AG08396 (cell line): ENCODE measurements at places on chromosomes 12 and 14.

DNA sequence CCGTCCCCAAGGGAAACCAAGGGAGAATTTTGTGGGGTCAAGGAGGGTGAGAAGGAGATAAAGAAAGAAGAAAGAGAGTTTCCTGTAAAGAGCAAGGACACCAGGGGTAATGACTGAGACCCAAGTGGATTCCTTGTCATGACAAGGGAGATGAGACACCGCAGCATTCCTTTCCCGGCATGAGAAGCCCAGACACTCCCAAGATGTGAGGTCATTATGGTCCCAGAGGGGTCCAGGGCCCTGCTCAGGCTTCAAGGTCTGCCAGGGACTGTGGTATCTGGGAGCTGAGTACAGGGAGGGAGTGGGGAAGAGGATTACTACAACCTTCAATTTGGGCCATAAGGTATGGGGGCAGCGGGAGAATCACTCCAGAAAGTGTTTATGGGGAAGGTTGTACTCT is 58.1 kb downstream of the SPTB start:
- DNase-seq: no peak

- DNase-seq: no peak
Measured at GRCh38 chr14:96574633-96575632, 72.8 kb downstream of the PAPOLA start.

GRCh38 chr12:43883311-43883710 is 47.4 kb downstream of the TMEM117 start:
- DNase-seq: no peak

- DNase-seq: peak; percentile 32
Measured at GRCh38 chr12:66397574-66398290, 95.4 kb downstream of the HELB start.

GRCh38 chr12:109421355-109422087 is 55.6 kb downstream of the KCTD10 start:
- no peak for DNase-seq

GRCh38 chr14:20781803-20782202 is 735 bp downstream of the RNASE6 start:
- no peak for DNase-seq

GRCh38 chr14:50350975-50351374 is 38.9 kb downstream of the DMAC2L start:
- DNase-seq: no peak

GRCh38 chr12:9043766-9044165 is 54.4 kb downstream of the KLRG1 start:
- no peak for DNase-seq

DNA sequence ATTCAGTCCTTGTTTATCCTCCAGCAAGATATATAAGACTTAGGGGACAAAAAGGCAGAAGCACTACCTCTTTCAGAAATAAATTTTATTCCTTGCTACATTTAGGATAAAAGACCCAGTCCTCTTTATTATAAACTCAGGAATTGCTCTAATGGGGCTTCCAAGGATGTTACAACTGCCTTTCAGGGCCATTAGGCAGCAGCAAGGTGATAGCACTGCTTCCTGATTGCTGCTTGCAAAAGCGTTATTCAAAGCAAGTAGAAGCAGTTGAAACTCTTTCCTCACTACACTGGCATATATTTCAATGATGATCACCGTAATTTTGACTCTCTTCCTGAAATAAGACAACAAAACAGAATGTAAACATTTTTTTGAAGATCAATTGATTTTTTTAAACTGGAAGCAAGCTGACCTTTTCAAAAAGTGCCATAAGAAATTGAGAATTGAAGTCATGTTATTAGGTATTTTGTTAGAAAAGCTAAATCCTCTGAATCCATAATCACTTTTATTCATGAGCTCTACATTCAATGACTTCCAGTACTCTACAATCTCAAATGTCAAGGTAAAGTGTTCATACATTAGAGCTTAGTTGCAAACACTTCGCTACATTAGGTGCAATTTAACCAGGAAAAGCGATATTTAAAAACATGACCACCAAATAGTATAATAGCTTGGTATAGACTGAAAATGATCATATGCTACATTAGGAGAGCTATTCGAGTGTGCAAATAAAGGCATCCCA is 233.4 kb upstream of the SYT10 start:
- DNase-seq: no peak

DNA sequence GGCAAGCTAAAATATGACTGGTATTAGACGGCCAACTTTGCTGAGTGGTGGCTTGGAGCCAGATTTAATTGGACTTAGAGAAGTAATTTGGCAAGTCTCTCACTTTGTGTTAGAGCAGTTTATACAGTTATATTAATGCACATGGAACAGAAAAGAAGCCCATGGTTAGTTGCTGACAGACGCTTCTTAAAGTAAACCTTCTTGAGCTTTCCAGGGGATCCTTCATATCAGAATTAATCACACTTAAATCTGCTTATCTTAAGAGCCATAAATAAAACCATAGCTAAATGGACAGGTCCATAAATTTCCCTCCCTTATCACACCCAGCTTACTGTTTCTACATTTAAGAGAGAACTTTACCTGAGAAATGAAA is 9.6 kb downstream of the GSG1 start:
- DNase-seq: no peak

GRCh38 chr12:53825246-53826081 is 73.7 kb upstream of the CISTR start:
- peak; percentile 53 for DNase-seq

GRCh38 chr12:71748081-71748850 is 6.4 kb upstream of the RAB21 start:
- DNase-seq: no peak

- no peak for DNase-seq
Measured at GRCh38 chr12:56244494-56244893, 13.7 kb downstream of the ANKRD52 start.

GRCh38 chr12:108392284-108392683 is 53.2 kb upstream of the CMKLR1 start:
- DNase-seq: no peak

GRCh38 chr14:70906793-70907175 is 475 bp upstream of the PCNX1 start:
- no peak for DNase-seq

DNA sequence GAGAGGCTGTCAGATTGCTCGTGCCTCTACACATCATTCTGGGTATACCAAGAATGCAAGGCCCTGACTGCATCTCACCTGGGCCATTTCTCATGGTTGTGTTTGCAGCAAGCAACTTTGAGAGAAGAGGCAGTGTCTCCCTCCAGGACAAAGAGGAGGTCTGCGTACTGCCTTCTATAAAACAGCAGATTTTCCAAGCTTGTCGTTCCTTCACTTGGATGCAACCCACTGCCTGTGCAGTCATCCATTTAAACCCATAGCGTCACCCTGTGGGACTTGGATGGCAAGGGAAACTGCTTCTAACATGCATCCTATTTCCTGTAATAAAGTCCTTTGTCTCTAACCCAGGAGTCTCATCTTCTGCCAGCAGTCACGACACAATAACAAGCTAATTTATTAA is 1.3 kb downstream of the POMT2 start:
- no peak for DNase-seq

DNA sequence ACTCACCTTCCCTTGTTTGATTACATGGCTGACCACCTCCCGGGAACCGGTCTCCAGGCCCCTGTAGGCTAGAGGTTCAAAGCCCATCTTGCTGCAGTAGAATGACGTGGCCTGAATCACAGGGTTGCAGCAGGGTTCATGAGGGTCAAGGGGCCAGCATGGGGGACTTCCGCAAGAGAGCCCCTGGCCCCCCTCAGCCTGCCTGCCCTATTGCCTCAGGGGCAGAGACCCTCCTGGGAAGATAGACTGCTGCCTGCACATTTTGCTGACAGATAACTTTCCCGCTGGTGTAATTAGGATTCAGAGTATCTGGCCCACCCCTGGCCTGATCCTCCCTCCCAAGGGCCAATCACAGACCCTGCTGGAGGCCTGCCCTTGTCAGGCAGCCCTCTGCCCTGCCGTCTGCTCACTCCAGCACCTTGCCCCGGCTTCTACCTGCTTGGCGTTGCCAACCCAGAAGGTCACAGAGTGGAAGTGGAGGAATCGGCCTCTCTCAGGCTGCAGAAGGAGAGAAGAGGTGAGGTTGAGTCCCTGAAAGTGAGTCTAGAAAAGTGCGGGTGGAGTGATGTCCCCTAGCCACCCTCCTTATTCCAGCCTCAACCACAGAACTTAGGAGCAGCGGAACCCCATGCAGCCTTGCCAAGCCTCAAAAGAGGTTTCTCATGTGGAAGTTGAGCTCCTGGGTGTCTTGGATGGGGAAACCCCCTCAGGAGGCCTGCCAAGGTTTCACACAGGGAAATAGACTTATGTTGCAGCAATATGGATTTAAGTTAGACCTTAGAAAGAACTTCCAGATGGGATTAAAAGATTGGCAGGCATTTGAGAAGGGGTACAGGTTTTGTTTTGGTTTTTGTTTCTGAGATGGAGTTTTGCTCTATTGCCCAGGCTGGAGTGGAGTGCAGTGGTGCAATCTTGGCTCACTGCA is 1.1 kb downstream of the HPD start:
- DNase-seq: no peak

DNA sequence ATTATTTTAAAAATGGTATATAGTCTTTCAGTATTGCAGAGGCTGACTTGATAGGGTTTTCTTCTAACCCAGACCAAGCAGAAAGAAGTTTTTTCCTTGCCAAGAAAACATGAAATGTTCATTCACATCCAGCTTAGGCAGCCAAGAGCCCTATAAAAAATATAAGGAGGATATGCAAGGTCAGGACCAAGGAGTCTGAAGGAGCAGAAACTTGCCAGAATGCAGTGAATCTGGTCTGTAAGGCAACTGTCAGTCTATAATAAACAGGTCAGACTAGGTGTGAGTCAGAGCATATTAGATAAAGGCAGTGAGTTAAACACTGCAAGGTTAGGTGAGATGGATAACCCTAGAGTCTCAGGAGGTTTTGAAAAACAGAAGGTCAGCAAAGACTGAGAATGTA is 645.5 kb downstream of the C12orf50 start:
- no peak for DNase-seq

DNA sequence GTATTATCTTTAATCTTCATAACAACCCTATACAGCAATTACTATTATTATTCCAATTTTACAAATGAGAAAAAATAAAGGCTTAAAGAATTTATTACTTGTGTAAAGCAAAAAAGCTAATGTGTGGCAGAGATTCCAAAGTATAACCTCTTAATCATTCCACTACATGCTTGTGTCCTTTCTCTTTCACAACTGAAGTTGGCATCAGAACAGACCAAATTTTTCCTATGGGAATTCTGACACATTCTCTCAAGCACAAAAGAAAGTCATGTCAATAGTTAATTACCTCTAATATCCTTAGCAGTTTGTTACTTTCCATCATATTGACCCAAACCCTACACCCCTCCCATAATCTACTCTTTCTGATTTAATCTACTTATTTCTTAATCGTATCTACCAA is 86.7 kb downstream of the BCL2L14 start:
- DNase-seq: no peak

DNA sequence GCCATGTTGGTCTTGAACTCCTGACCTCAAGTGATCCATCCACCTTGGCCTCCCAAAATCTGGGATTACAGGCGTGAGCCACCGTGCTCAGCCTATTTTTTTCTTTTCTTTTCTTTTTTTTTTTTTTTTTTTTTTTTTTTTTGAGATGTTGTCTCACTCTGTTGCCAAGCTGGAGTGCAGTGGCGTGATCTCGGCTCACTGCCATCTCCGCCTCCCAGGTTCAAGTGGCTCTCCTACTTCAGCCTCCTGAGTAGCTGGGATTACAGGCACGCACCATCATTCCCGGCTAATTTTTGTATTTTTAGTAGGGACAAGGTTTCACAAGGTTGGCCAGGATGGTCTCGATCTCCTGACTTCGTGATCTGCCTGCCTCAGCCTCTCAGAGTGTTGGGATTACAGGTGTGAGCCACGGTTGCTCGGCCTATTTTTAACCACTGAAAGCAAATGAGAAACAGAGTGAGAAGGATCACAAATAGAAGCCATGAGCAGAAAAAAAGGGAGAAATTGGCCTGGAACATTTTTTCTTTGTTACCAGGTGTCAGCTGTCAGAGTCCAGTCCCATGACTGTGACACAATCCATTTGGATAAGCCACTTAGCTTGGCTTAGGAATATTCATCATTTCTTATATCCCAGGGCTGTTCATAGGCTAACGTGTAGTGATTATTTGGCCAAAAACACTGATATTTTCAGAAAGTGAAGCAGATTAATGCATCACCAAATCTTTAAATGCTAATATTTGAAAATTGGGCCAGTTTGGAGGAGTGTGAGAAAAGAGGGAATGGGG is 7.9 kb upstream of the NFKBIA start:
- DNase-seq: no peak

GRCh38 chr12:121871467-121871866 is 12.8 kb upstream of the HPD start:
- DNase-seq: no peak

DNA sequence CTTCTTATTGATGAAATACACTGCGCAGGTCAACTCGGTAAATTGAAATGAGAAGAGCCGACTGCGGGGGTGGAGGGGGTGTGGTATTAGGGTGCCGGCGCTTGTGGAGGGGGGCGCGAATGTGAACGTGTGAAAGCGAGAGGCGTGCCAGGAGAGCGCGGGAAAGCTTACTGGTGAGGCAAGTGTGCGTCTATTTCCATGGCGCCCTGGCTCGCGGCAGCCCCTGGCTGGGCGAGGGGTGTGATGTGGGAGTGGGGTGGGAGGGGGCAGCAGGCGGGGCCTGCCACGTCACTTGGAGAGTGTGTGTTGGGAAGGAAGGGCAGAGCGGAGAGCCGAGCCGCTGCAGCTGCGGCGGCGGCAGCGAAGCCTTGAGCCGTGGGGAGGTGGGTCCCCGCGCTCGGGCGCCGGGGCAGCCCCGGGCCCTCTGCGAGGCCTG is 88.8 kb downstream of the GALNT8 start:
- no peak for DNase-seq

DNA sequence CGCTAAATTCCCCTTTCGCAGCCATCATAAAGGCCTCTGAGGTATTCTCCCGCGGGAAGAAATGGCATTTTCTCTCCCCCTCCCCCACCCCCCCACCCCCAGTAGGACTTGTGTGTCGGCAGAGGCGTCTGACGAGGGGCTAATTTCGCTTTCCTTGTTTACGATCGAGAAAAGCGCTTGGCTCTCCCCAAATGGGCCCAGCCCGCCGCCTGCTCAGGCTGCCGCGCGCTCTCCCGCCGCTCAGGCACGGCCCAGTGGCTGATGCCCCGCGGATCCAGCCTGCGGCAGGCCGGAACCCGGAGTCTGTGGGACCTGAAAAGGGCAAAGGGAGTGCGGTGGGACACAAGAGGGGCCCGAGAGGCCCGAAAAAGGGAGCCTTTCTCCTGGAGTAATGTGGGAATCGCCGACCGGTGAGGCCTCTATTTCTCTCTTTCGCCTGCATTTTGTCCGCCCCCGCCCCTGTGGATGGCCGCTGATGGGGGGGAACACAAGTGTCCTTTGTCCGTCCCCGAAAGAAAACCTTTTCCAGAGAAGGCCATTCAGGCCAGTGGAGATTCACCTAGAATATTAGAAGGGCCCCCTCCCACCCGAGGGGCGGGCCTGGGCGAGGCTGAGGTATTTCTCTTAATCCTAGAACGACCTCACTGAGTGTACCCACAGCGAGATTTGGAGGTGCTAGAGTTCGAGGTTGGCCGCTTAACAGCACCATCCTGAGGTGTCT is 9.0 kb upstream of the HOXC6 start:
- DNase-seq: no peak
